SW 1271 (cell line): ENCODE measurements at places on chromosomes 12 and 14.

DNA sequence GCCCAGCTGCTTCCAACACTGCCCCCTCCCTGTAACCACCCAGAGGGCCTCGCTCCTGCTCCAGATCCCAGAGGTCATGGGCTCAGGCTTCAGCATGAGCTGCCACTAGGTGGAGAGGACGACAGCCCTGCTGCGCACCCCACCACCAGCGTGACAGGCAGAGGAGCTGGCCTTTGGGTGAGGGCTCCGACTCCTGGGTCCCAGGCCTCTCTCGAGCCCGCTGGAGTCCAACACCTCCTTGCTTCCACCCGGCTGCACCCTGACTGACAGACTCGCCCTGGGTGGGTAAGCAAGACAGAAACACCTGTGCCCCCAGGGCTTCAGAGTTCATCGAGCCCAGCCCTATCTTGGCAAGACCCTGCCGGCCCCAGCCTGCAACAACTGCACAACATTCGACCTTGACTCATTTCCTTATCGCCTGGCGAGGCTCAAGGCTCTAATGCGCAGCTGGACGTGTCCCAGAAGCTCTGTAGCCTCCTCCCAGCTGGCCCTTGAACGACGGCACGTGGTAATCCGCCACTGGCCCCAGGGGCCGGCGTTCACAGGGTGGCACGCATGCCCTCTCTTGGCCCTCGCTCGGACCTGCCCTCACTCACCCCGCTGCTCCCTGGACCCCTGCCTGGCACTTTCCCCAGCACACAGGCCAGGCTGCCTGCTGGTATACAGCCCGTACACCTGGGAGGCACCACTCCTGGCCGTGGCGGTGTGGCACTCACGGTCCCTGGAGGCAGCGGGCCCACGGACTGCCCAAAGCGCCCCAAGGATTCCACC, 28.0 kb downstream of the VPS37B start:
- no peak for DNase-seq

DNA sequence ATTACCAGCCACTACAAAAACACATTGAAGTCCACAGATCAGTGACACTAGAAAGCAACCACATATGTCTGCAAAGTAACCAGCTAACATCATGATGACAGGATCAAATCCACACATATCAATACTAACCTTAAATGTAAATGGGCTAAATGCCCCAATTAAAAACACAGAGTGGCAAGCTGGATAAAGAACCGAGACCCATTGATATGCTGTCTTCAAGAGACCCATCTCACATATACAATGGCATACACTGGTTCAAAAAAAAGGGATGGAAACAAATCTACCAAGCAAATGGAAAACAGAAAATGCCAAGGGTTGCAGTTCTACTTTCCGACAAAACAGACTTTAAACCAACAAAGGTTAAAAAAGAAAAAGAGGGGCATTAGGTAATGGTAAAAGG, 307.7 kb downstream of the GPHN start:
- DNase-seq = no peak

GRCh38 chr12:119942386-119942785, 46.6 kb upstream of the BICDL1 start:
- no peak for DNase-seq

GRCh38 chr14:94396628-94397225, 8.3 kb upstream of the SERPINA1 start:
- no peak for DNase-seq

- no peak for DNase-seq
Measured at GRCh38 chr12:63298386-63298930, 147.5 kb upstream of the AVPR1A start.

DNA sequence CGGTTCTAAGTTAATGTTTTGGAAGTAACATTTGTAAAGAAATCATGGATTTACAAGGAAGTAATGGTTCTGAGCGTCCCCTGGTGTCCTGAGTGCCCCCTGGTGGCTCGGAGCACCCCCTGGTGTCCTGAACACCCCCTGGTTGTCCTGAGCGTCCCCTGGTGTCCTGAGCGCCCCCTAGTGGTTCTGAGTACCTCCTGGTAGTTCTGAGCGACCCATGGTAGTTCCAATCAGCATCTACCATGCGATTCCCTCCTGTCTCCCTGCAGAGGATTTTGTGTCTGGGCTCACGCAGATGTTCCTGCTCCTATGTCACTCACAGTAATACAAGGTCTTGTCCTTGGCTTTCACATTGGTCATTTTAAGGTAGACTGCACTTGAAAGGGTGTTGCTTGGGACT, 1352.9 kb downstream of the TMEM121 start:
- DNase-seq = peak; percentile 13

- peak; percentile 32 for DNase-seq
Measured at GRCh38 chr12:63668028-63668799, at the start of gene DPY19L2. TSS of gene DPY19L2 (minus strand) at chr12:63668493. CDS start at chr12:63668393, 100 bp downstream.

DNA sequence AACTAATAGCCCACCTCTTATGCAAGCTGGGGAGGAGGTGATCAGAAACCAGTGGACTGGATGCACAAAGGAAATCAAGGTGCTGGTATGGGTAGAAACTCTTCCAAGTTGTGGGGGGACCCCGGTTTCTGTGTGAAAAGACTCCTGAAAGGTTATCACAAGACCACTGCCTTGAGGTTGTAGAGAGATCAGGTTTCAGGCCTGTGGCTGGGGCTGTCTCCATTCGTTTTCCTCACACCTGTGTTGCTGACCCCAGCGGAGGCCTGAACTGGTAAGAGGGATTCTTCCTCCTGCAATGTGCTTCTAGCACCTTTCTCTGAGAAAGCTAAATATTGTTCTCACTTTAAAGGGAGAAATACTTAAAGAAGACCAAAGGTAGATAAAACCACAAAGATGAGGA, 9.3 kb upstream of the OR4K5 start:
- DNase-seq = no peak

GRCh38 chr12:64007853-64008252, 163.4 kb downstream of the SRGAP1 start:
- DNase-seq = no peak

- DNase-seq = no peak
Measured at GRCh38 chr12:69846976-69847375, 21.9 kb downstream of the MYRFL start.

DNA sequence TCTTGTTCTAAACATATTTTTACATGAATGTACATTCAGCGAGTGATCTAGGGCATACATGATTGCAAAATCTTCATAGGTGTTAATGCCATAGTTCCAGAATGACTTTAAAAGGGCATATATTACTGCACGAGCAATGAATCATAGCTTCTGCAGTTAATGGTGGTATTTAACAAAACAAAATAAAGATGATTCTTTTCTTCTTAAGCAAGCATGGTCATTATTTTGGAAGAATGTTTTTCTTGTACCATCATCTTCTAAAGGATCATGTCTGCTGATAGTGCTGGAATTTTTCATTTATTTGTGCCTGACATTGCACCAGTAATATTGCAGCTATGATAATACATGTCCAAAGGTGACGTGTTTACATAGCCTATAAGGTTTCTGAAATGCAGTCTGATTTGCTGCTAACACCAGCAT, 388.6 kb downstream of the CCDC91 start:
- no peak for DNase-seq

GRCh38 chr12:111764120-111764821, 2.5 kb upstream of the ALDH2 start:
- DNase-seq = no peak

GRCh38 chr12:49819786-49820185, 8.4 kb downstream of the NCKAP5L start:
- DNase-seq = no peak

- no peak for DNase-seq
Measured at GRCh38 chr14:91021991-91022621, 38.3 kb downstream of the RPS6KA5 start.

- DNase-seq = no peak
Measured at GRCh38 chr12:885701-886100, 63.8 kb downstream of the RAD52 start.

DNA sequence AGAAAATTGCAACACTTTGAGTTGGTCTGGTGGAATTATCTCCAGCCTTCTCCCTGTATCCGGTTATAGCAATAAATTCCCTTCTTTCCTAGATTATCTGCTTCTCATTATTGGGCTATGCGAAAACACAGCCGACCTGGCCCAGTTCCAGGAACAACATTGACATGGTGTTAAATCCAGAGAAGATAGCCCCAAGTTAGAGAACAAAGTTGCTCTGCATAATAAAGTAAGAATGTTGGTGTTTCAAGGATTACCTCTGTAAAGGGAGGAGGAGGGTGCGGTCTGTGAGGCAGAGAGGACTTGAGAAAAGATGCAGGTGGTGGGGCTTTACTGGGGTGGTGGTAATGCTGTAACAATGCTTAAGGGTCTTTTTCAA, 12.1 kb downstream of the TCL1A start:
- no peak for DNase-seq

DNA sequence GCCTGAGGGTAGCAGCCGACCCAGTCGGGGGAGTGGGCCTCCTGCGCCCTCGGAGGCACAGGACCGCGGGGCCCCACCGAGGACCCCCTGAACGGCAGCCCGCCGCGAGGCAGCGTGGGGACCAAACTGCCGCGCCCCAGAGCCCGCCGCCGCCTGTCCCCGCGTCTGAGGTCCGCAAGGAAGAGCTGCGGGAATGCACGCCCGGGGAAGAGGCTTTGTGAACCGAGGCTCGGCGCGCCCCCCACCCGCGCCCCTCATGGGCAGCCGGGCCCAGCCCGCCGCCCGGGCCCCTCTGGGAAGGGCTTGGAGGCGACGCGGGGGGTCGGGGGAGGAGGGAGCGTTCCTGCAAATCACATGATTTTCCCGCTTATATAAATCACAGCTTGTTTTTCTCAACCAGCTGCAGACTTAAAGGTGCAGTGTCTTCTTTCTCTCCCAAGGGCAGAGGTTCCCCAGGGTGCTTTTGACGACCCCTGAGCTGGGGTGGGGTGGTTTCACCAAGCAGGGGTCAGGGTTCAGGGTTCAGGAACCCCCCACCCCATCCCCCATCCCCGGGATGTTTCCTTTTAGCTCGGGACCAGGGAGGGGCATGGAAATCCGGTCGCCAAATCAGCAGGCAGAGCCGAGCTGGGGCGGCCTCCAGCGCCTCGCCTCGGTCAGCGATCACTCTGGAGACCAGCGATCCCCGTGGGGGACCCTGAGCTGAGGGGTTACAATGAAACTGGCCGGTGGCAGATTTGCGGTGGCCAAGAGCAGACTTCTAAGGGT, 44.7 kb upstream of the ATP23 start:
- DNase-seq = no peak

GRCh38 chr12:52861511-52861910, 12.7 kb upstream of the KRT78 start:
- no peak for DNase-seq

GRCh38 chr12:121466794-121467637, 67.1 kb downstream of the RNF34 start:
- DNase-seq = peak; percentile 60

DNA sequence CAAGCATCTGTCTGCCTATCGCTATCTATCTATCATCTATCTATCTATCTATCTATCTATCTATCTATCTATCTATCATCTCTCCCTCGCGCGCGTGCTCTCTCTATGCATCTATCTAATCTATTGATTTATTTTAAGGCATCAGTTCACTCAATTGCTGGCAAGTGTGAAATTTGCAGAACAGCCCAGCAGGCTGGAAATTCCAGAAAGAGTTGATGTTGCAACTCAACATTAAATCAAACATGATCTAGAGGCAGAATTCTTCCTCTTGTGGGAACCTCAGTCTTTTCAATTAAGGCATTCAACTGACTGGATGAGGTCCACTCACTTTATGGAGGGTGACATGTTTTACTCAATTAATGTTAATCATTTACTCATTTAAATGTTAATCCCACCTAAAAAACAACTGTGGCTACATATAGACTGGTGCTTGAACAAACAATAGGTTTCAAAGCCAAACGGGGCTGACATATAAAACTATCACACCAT, 1210.8 kb downstream of the GALC start:
- no peak for DNase-seq

DNA sequence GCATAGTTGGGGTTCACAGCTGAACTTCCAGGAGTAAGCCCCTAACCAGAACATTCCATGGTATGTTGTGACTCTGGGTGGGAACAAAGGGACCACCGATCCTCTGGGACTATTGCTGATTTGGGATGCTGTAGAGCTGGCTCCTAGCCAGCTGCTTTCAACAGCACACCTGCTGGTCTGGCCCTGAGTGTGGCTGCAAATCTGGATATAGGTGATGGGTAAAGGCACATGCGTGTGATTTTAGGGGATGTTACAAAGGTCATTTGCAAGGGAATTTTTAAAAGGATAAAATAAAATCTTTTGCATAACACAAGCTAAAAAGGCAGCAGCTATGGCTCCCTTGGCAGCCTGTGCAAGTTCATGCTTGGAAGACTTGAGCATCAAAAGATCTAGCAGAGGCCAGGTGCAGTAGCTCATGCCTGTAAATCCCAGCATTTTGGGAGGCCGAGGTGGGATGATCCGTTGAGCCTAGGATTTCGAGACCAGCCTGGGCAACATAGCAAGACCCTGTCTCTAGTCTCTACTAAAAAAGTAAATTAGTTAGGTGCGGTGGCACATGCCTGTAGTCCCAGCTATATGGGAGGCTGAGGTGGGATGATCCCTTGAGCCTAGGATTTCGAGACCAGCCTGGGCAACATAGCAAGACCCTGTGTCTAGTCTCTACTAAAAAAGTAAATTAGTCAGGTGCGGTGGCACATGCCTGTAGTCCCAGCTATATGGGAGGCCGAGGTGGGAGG, 1.6 kb downstream of the ALDH2 start:
- no peak for DNase-seq
